ENCODE measurements at places on chromosomes 16 and 17. TPM values are rescaled to one million over a fixed set of nuclear protein-coding genes. Genes with fewer than 3 reads are reported as not detected.

DNA sequence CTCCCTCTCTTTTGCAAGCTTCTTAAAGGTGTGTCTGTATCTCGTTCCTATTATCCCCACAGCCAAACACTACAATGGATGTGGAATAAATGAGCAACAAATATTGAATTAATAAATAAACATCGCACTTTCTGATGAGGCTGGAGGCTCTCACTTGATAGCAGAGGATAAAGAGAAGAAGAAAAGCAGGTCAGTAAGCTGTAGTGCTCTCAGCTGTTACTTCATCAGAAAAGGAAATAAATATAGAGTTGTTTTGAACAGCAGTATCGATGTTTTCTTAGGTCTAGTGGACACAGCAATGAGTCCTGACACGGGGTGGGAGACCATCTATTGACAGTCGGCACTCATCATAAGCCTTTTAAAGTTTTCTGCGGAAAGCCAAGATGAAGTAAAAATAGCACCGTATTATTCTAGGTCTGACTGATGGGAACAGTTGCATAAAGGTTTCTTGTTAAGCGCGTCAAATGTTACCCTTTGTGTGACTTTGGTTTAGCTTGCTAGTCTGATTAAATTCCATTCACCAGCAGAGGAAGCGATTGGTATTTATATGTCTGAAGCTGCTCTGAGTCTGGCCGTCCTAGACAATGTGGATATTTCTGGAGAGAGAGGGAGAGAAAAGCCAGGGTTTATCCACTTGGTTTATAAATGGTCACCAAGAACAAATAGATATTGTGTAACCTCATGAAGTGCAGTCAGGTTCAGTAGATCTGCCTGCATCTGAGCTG lies 646.1 kb downstream of the CDH11 start:
- no peaks in the 10 kb centered on the region for H3K36me3 ChIP-seq
- H3K4me1 ChIP-seq, result no peaks in the 10 kb centered on the region
- no peaks in the 10 kb centered on the region for H3K27me3 ChIP-seq
- no peak overlapping the region for H3K4me3 ChIP-seq
- H3K27ac ChIP-seq, result no peak overlapping the region
- no peak for DNase-seq

- H3K27ac ChIP-seq, result no peak overlapping the region
- DNase-seq, result peak; percentile 74
- H3K36me3 ChIP-seq, result peaks cover 28% of the 10 kb centered on the region
- H3K4me3 ChIP-seq, result no peak overlapping the region
Measured at GRCh38 chr17:2416010-2416734, 15.3 kb upstream of the MNT start.

GRCh38 chr16:8436931-8437330 lies 153.4 kb downstream of the TMEM114 start:
- H3K4me3 ChIP-seq, result no peak overlapping the region
- no peaks in the 10 kb centered on the region for H3K27me3 ChIP-seq
- no peak overlapping the region for H3K27ac ChIP-seq
- DNase-seq, result no peak

GRCh38 chr17:82449131-82449882 lies 1.2 kb downstream of the CYBC1 start:
- H3K4me3 ChIP-seq, result peak overlapping the region; percentile 99
- peaks cover 37% of the 10 kb centered on the region for H3K36me3 ChIP-seq
- H3K27me3 ChIP-seq, result no peaks in the 10 kb centered on the region
- peak; percentile 70 for DNase-seq

DNA sequence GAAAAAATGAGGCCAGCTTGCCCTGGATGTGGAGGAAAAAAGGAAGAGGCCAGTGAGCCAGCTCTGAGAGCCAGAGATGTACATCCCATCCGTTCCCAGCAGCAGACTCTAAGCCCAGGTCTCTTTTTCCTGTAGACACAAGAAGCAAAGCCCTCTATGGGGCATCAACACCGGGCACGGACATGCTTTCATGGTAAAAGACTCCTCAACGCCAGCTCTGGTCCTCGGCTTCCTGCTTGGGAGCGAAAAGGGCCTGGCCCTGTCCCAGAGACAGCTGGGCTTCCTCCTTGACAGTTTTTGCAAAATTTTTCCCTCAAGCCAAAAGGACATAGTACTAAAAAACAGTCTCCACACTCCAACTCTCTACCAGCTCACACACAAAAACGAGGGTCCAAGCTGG lies 27.1 kb downstream of the PELP1 start:
- no peak for DNase-seq
- no peaks in the 10 kb centered on the region for H3K27me3 ChIP-seq
- H3K4me3 ChIP-seq, result no peak overlapping the region
- peaks cover 81% of the 10 kb centered on the region for H3K36me3 ChIP-seq
- no peak overlapping the region for H3K27ac ChIP-seq
- peaks cover 18% of the 10 kb centered on the region for H3K4me1 ChIP-seq

GRCh38 chr16:6956511-6956910 lies 376.1 kb upstream of the RBFOX1 start:
- no peaks in the 10 kb centered on the region for H3K36me3 ChIP-seq
- H3K4me3 ChIP-seq, result no peak overlapping the region
- H3K27me3 ChIP-seq, result no peaks in the 10 kb centered on the region
- no peaks in the 10 kb centered on the region for H3K4me1 ChIP-seq
- DNase-seq, result no peak

DNA sequence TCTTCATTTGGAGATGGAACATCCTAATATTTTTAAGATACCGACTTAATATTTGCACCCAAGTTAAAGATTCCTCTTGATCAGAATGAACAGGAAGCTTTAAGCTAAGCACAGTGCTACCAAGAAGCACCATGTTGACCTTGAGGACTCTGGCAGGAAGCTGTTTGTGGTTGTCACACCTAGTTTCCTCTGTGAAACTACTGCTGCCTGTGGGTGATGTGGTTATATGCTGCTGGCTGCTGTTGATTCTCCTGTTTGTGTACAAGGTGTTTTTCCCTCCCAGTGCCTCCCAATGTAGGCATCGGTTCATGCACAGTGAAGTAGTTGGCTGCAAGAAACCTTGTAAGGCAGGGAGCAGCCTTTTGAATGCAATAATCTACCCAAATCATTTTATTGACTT lies 23.4 kb downstream of the RBL2 start:
- peak; percentile 81 for DNase-seq
- H3K27me3 ChIP-seq, result no peaks in the 10 kb centered on the region
- H3K4me1 ChIP-seq, result peaks cover 78% of the 10 kb centered on the region
- H3K27ac ChIP-seq, result peak overlapping the region; percentile 88

DNA sequence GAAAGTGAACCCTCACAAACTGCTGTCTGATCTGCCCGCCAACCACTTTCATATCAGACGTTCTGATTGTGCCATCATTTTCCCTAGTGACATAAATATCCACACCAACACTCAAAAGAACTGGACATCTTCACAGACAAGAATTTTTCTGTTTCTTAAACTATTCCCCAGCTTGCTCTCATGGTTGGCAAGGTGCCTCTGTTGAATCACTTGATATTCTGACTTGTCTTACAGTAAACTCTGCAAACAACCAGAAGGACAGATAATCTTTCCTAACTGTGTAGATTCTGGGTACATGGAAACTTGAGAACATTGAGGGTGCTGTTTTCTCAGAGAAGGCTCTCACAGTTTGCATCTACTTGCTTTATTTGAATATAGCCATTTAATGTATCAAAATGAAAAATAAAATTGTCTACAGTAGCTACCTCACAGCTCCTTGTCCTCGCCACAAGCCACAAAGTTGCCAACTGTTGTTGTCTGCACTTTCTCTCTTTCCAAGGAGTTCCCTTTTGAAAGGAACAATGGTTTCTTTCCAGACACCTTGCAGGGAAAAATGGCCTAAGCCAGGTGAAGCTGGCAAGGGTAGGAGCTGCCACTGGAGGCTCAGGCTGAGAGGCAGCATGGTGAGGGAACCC lies 46.0 kb upstream of the ADAMTS18 start:
- no peaks in the 10 kb centered on the region for H3K27me3 ChIP-seq
- H3K4me3 ChIP-seq, result no peak overlapping the region
- H3K27ac ChIP-seq, result no peak overlapping the region
- H3K36me3 ChIP-seq, result no peaks in the 10 kb centered on the region
- no peaks in the 10 kb centered on the region for H3K4me1 ChIP-seq

- no peak overlapping the region for H3K27ac ChIP-seq
- no peak for DNase-seq
- H3K36me3 ChIP-seq, result no peaks in the 10 kb centered on the region
- H3K4me3 ChIP-seq, result no peak overlapping the region
Measured at GRCh38 chr17:36011201-36011600, 6.6 kb downstream of the CCL23 start.

DNA sequence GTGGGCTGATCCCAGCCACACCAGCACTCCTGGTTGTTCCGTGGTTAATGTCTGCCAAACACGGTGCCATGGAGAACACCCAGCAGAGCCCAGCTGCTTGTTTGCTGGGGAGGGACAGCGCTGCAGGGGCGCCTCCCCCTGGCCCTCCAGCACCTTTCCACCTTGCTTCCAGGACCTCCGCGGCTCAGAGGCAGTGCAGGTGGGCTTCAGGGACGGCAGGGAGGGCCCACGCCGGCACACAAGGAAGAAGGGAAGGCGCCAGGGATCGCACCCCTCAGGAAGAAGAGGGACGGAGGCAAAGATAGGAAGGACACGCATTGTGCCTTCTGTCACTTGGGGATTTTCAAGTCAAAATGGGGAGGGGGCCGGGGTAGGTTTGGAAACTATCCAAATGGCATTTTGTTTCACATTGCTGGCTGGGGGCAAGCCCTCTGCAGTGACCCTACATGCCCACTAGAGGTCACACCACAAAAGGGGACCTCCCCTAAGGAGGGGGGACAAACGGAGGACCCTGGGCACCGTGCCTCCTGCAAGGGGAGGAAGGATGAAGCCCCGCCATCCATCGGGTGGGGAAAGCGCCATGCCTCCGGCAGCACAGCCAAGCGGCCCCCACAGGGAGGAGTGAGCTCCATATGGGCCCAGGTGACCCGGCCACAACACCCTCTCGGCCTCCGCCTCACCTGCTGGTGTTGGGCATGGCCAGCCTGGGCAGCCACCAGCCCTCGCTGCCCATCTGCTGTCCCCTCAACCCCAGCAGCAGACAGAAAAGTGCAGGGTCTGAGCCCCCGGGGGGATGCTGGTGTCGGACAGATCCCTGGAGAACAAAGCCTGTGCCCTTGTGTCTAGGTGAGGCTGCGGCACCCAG lies 7.5 kb upstream of the C16orf95 start:
- H3K36me3 ChIP-seq, result no peaks in the 10 kb centered on the region
- no peaks in the 10 kb centered on the region for H3K27me3 ChIP-seq
- DNase-seq, result no peak
- no peak overlapping the region for H3K27ac ChIP-seq

- peaks cover 10% of the 10 kb centered on the region for H3K4me1 ChIP-seq
- H3K36me3 ChIP-seq, result no peaks in the 10 kb centered on the region
- H3K27ac ChIP-seq, result no peak overlapping the region
Measured at GRCh38 chr16:90008708-90009145, 10.5 kb downstream of the DBNDD1 start.

DNA sequence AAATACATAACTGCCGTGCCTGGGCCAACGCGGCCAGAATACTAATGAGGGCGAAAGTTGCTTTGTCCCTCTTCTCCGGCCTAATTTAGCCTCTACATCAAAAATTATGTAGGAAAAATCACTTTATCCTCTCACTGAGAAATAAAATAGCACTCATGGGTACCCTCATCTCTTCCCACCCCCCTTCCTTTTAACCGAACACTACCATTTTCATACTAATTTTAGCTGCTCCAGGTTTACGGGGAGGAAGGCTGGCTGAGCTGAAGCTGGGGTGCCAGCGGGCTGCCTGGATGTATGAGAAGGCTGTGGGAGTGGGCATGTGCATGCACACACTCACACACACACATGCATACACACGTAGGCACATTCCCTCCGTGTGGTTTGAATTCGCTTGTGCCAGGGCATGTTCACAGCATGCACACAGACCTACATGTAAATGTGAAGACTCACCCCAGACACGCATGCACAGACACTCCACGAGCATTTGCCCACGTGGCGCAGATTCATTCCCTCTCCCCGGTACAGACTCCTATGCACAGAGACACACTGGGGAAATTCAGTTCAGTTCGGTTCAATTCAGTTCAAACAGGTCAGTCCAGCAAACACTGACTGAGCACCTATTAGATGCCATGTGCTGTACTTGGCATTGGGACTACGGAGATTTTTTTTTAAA lies 145.1 kb downstream of the MRM1 start:
- no peak for DNase-seq
- no peaks in the 10 kb centered on the region for H3K27me3 ChIP-seq
- H3K27ac ChIP-seq, result no peak overlapping the region
- no peak overlapping the region for H3K4me3 ChIP-seq
- no peaks in the 10 kb centered on the region for H3K36me3 ChIP-seq

GRCh38 chr16:4522051-4522581 lies 16.5 kb downstream of the CDIP1 start:
- no peaks in the 10 kb centered on the region for H3K27me3 ChIP-seq
- peaks cover 8% of the 10 kb centered on the region for H3K4me1 ChIP-seq
- H3K36me3 ChIP-seq, result peaks cover 14% of the 10 kb centered on the region
- H3K4me3 ChIP-seq, result no peak overlapping the region
- DNase-seq, result no peak

DNA sequence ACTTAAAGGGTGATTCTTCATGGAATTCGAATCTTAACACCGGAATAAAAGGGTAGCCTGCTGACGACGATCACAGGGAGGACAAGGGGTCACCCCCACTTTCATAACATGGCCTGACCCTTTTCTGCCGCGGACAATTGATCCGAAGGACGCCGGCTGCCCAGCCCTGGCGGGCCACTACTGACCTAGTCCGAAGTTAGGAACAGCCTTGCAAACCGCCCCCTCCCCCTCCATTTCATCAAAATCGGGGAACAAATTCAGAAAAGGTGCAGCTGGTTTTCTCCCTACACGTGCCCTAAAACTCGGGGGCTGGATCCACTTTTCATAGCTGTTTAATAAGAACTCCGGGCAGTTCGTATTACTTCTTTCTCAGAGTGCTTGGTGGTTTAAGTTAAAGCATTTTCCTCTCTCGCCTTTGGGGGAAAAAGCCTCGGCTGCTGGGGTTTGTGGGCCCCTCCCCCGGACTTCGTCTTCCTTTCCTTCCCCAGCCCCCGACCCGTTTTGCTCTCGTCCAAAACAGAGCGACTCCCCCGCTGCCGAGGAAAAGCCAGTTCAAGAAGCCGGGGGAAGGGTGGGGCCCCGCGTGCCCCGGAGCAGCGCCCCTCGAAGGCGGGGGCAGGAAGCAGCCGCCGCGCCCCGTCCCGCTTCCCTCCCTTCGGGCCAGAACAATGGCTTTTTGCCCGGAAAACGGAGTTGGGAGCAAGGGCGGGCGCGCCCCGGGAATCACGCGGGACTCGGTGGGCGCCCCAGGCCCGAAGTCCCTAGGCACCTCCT lies 641 bp upstream of the CBX2 start:
- peak overlapping the region; percentile 73 for H3K4me3 ChIP-seq
- no peak overlapping the region for H3K27ac ChIP-seq
- peaks cover 23% of the 10 kb centered on the region for H3K4me1 ChIP-seq
- no peak for DNase-seq

CIAPIN1 gene
- total RNA-seq, result 73.1 TPM

ARL4D gene
- 4.0 TPM for total RNA-seq

TBC1D28 gene
- not detected for total RNA-seq

MMP25 gene
- 7.7 TPM for total RNA-seq

CDRT15L2 gene
- not detected for total RNA-seq

CCL1 gene
- 98.4 TPM for total RNA-seq

GPR142 gene
- not detected for total RNA-seq

All from activated T-helper 2 cell treated with anti-CD3 and anti-CD28 coated beads, Interferon-gamma antibody, Interleukin-2, Interleukin-4, amounts not matched to agents 10 μg/mL and 5 μg/mL and 100 μg/mL, durations not matched to agents 14 hours and 24 hours and 36 hours (primary cell).